RPMI7951 (cell line): ENCODE measurements at places on chromosomes 5 and 9. TPM values are rescaled to one million over a fixed set of nuclear protein-coding genes. Genes with fewer than 3 reads are reported as not detected.

Gene GTF3C4
- total RNA-seq, result 10.8 and 11.5 TPM in 2 replicates

Gene KIF4B
- total RNA-seq, result not detected in 2 replicates

Gene ST8SIA4
- total RNA-seq, result 0.36 and 0.39 TPM in 2 replicates

DNA sequence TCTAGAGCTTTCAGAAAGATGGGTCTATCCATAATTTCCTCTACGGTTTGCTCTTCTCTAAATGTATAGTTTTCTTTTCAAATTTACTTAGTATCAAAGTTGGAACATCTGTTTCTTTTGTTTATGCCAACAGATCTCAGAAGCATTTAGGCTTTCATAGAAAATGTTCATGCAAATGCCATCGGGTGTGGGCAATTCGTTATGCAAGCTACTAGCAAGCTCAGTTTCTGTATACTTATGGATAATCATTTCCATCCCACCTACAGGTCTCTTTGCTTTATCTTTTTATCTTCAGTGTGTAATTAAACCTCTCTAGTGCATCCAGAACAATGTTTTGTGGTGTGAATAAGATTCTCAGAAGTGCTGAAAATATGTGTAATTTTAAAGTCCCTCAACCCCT lies 59.9 kb downstream of the NUDT12 start:
- DNase-seq, result no peak

GRCh38 chr5:62779010-62779422 lies 200.4 kb downstream of the LRRC70 start:
- DNase-seq, result peak; percentile 52

- DNase-seq, result no peak
Observed at GRCh38 chr5:90915393-90915792, 356.8 kb downstream of the ADGRV1 start.

GRCh38 chr5:16453609-16454008 lies 12.0 kb downstream of the ZNF622 start:
- DNase-seq, result no peak

DNA sequence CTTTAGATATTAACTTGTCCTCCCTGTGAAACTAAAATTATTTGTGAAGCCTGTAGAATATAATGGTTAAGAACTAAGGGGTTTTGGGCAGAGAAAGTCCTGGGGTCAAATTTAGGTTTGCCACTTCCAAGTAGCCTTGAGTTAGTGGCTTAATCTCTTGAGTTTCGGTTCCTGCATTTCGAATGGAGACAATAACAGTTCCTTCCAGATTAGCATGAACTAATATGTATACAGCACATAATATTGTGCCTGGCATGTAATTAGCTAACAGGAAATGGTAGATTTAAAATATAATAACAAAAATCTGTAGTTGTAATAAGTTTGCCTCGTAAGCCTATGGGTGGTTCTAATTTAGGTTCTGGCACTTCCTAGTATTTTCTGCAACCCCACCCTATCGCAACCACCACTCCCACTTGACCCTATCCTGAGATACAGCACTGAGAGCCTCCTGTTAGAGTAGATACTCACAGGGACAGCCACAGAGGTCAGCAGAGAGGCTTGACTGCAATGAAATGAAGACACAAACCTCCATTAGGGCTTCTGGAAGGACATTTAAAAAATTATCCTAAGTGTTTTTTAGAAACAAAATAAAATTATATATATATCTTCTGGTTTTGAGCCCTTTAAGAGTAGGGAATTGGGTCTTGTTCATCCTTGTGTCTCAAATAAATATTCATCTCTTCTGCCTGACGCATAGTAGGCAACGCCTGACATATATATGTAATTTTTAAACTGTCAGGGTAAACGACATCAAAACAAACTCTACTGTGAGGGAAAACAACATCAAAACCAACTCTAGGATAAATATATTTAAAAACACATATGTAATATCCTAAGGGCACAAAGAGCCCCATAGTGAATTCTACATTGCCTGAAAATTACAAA lies 8.5 kb downstream of the SPINK9 start:
- DNase-seq, result no peak

DNA sequence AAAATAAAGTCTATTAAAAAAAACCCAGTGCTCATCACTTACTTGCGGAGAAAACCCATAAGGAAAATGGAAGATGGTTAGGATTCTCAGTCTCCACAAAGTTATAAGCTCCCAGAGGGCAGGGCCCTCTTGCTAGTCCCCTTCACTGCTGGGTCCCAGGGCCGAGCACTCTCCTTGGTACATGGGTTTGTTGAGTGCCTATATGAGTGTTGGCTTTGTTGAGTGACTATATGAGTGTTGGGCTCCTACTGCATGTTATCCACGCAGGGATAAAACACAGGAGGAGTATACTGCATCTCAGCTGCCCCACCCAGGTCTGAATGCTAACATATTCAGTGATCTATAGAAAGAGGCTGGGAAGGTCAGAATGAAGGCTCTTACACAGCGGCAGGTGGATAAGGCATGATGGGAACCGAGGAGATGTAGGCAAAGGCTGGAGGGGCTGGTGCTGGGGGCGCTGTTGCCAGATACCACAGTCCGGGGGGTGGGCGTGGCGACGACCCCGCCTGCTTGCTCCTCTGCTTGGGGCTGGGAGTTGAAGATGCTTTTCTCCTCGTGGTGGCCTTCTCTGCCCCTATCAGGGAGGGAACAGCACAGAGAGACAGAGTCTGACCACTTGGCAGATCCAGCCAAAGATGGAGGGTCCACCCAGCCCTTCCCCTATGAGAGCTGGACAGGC lies 11.6 kb downstream of the ORM2 start:
- no peak for DNase-seq

DNA sequence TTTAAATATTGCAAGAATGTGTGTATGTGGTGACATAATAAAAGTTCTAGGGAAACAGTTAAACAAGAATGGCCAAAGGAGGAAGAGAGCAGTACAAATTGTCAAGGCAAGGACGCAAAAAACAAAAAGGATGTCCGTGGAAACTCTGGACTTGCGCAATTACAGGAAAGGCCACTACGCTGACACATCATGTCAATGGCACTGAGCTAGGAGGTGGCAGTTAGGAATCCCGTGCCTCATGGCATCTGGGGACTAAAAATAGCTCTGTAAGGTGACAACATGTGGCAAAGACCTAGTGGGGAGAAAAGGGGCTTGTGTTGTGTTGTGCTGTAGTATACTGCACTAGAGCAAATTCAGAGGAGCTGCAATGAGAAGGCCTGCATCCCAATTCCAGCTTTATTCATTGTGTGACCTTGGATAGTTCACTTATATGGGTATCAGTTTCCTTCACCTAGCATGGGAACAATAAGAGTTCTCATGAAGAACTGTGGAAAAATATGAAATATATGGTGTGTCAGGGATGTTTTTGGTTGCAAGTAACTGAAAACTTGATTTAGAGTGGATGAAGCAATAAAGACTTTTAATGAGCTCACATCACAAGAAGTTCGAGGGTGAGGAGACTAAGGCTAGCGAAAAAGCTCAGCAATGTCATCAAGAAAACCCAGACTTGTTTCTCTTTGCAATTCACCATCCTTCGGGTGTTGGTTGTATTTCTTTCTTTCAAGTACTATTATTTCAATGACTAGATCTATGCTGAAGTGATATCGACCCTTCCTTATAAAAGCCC lies 124.1 kb upstream of the STC2 start:
- peak; percentile 85 for DNase-seq

- peak; percentile 57 for DNase-seq
Observed at GRCh38 chr9:101586651-101587050, 8.1 kb downstream of the PPP3R2 start.

DNA sequence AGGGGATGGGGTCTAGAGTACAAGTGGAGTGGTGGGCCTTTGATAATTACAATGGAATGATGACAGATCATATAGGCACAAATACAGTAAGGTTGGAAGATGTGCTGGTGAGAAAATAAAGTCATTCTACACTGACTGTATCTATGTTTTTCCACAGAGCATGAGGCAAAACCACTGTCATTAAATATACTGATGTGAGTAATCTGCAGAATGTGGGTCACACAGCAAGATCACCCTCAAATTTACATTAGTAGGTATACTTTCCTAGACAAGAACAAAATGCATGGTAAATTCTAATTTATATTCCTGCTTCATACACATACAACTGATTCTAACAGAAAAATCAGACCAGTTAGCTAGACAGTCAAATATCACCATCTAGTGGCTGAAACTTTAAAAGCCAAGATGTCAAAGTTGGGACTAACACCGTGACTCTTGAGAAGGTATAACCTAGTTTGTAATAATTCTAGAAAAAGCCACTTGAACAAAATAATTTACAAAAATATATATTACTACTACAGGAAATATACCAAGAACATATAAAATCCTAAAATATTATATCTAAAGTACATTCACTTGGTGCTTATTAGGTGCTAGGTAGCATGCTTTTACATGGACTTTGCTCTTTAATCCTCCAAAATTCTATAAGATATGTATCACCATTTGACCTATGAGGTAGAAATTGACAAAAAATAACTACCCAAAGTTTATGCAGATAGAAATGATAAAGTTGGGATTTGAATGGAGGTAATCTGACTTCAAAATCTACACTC lies 19.5 kb downstream of the TTC33 start:
- peak; percentile 54 for DNase-seq

DNA sequence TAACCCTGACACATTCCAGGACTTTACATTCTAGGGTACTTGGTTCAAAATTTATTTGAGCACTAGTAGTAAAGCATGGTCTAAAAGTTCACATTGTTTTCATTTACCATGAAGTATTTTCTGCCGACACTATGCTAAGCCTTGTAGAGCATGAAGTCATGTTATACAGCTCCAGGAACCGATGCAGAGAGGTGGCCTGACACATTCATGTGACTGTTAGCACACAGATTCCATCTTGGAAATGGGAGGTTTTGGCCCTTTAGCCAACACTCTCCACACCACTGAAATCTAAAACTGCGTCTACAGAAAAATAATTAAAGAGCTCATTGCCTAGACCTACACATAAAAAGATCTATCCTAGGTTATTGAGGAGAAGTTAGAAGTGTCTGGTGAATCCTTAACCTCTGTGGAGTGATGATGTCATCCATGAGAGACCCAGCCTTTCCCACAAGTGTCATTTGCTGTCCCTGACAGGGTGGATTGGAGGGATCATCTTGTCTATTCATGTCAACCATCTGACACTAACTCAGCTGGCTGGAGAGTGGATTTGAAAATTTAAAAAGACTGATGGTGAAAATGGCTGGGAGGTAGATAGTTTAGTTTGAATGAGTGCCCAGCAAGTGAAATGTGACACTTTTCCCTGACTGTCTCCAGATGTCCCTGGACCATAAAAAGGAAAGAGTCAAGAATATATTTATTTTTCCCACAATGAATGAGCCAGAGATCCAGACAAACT lies 1.3 kb downstream of the RANBP3L start:
- peak; percentile 59 for DNase-seq

GRCh38 chr9:120868339-120868675 lies 8.7 kb downstream of the PHF19 start:
- DNase-seq, result no peak

- no peak for DNase-seq
Observed at GRCh38 chr5:30908356-30908755, 285.1 kb upstream of the CDH6 start.

DNA sequence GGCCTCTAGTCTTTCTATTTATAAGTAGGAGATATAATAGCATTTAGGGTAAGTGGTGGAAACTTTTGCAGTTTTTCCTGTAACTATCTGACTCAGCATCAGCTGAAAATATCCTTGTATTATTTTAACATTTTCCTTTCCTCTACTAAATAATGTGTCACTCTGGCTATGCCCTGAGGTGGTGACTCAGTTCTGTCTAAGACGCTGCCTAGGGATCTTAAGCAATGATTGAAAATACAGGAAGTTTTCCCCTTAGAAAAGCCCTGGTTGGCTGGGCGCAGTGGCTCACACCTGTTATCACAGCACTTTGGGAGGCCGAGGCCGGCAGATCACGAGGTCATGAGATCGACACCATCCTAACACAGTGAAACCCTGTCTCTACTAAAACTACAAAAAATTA lies 9.3 kb upstream of the EDIL3 start:
- peak; percentile 76 for DNase-seq

DNA sequence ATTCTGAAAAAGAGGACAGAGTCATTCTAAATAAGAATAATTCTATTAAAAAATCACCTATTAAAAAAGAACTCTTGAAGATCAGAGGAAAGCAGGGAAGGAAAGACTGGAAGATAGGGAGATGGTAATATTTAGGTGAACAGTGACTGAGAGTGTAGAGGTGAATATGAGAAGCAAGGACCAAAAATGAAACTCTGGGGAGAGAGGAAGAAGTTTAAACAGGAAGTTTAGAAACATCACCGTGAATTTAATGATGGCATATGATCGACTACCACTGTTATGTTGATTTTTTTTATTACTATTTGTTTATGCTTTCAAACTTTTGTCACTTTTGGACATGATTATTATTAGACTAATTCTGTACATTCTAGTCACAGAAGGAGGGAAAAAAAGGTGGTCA lies 1.7 kb upstream of the SPINK6 start:
- DNase-seq, result no peak

GRCh38 chr5:134209477-134210245 lies 16.2 kb downstream of the PPP2CA start:
- no peak for DNase-seq

GRCh38 chr9:78507037-78507436 lies 210.1 kb downstream of the PSAT1 start:
- DNase-seq, result no peak

GRCh38 chr5:127758766-127759283 lies 55.6 kb downstream of the CCDC192 start:
- no peak for DNase-seq

DNA sequence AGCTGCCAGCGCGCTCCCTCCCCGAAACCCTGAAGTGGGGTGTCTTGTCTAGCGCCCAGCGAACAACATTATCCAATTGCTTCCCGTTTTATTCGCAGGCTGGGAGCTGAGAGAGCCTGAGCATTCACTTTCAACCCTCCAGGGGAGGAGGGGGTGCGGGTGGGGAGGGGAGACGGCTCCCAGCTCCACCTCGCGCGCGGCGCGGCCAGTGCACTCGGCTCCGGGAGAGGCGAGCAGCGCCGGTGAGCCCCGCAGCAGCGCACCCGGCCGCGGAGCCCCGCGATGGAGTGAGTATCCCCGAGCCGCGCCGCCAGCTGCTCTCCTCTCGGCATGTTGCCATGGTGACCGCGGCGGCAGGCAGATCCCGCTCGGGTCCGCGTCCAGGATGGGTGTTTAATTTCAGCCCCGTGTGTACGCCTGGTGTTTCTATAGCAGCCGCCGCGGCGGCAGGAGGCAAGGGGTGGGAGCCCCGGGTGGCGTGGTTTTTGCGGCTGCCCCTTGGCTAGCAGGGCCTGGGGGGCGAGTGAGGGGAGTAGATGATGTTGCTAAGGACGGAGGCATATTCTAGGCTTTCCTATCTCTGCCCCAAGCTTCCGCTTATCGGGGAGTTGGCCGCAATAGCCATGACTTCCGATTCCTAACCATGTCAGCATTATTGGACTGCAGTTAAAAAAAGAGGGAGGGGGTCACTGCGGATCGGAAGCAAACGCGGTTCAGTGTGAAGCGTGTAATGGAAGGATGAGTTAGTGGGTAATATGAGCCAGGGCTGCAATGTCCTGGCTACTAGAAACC lies 139.2 kb upstream of the PALM2AKAP2 start:
- DNase-seq, result peak; percentile 76

DNA sequence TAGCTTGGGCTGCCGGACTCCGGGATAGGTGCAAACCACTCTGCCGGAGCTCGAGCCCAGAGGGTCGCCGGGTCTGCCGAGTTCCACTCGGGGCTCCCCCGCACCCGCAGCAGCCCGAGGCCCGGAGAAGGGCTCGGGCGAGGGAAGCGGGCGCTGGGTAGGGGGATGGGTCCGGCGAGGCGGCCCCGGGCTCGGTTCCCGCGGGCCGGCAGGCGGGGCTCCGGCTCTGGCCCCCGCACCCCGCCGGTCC lies 507 bp downstream of the RICTOR start:
- DNase-seq, result no peak
